Fibroblast of lung (primary cell): ENCODE measurements at places on chromosomes 2 and 18. TPM values are rescaled to one million over a fixed set of nuclear protein-coding genes. Genes with fewer than 3 reads are reported as not detected.

RAB27B gene
- 0.77 and 0.99 TPM in 2 replicates for total RNA-seq

- DNase-seq: no peak
These were observed 70.6 kb upstream of the TCF7L1 start for GRCh38 chr2:85062565-85062964.

DNA sequence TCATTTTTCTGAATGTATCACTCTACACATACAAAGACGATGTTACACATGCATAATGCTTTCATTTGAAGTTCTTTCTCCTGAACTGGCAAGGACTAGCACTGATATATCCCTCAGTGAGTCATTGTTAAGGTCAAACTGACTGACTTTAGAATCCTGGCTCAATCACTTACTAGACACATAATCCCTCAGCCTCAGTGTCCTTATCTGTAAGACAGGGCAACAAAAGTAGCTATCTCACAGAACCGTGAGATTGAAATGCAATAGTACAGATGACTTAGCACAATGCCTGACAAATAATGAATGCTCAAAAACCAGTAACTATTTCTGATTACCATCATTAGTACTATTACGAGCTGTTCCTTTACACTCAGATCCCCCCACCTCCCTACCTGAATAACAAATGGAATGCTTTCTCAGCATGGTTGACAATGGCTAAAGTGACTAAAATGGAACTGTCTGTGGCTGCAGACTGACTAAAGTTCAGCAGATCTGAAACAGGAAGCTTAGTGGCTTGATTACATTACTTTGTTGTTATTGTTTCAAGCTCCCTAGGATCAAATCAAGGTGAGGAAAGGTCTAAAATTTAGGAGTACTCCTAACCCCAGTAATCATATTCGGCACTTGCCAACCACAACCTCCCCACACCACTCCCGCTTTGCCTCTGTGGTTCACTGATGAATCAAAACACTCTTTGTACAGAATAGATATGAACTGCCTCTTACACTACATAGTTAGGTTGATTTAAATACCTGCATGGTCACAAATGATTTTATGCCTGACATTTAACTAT, 35.8 kb upstream of the CACNB4 start:
- peak; percentile 57 for DNase-seq

GRCh38 chr2:177264209-177264692, 276 bp downstream of the NFE2L2 start:
- DNase-seq: no peak

GRCh38 chr2:64609227-64609941, 44.3 kb downstream of the SERTAD2 start:
- DNase-seq: peak; percentile 39
